ENCODE measurements at places on chromosomes 7 and 10. TPM values are rescaled to one million over a fixed set of nuclear protein-coding genes. Genes with fewer than 3 reads are reported as not detected.

DNA sequence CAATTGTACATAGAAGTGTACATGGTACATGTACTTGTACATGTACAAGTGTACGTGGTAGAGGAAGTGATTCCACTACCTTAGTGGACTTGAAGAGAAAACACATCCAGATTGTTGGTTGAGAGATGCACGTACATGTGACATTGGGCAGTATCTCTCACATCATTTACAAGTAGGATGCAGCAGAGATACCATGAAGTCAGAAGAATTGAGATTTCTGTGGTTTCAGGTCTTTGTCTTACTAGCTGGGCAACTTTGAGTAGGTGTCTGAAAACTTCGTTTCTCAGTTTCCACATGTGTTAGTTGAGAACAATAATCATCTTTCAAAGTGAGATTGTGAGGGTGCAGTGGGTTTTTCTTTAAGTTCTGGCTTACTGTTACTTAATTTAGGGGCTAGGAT is 21.5 kb downstream of the CLDN12 start:
- no peak for DNase-seq

DNA sequence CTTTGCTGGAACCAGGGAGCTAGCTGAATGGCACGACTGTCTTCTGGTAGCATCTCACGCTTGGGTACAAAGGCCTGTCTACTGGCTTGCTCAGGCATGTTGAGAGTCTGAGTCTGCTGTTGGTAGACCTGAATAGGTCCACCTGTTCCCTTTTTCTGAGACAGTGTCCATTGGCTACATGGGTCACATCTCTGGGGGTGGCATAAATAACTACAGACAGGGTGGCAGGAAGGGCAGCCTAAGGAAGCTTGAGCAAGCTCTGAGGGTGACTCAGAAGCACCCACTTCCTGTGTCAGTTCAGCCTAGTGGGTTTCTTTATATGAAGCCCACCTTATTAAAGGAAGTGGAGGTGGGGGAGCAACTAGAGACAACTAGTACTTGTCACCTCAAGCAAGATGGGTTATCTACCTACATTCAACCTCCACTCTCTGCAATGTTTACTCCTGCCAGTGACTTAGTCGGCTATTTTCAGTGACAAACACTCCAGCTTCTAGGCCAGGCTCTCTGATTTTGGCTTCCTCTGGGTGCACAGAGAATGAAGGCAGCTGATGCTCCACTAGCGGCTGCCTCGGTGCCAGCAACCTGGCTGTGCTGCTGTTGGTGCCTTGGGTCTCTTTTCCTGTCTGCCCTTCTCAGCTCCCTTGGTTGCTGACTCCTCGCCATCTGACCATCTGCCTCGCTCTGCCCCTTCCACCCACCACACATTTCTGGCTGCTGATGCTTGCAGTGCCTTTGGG is 5.7 kb upstream of the ZYX start:
- no peak for DNase-seq

RBM17 gene
- polyA plus RNA-seq = 104 TPM

- DNase-seq = no peak
Measured at GRCh38 chr10:111015181-111015580, 61.6 kb upstream of the ADRA2A start.

COL26A1 gene
- polyA plus RNA-seq = 1.5 TPM

RGS10 gene
- polyA plus RNA-seq = 35.7 TPM

GRCh38 chr10:1094112-1095057 is 38.2 kb downstream of the WDR37 start:
- DNase-seq = no peak

DNA sequence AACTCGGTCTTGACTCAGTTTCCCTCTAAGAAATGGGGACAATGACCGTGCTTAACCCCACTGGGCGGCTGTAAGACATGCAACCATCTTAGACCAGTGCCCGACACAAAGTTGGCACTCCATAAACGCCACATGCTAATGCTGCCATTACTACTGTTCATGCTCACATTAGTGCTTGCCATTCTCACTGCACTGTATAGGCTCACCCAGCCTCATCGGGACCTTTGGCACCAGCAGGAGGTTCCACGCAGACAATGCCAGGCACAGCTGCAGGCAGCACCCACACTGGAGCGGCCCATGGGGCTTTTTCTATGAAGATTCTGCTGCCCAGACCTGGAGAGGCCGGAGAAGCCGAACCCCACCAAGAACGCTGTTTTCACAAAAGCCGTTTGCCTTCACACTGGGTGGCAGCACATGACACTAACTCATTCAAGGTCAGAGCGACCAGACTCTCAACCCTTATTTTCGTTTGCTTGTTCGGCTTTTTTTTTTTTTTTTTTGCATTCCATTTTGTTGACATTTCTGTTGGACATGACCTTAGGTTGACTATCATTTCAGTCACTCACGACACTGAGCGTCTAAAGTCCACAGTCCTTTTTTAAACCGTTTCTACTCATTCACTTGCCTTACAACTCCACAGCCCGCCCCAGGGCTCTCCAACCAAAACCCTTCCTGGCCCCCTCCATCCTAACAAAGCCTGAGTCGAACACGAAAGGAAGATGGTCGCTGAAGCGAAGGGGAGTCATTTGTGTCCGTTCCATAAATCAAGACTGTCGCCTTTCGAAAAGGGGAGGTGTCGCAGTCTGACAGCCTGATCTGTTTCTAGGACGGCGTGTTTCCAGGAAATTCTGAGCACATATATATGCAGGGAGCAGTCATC is 124.4 kb upstream of the RNF32 start:
- DNase-seq = no peak

- DNase-seq = no peak
Measured at GRCh38 chr7:72753781-72754180, 74.2 kb downstream of the TYW1B start.

GRCh38 chr7:30787486-30787885 is 16.3 kb downstream of the MINDY4 start:
- DNase-seq = no peak

GRCh38 chr10:33772370-33773252 is 438.1 kb upstream of the NRP1 start:
- no peak for DNase-seq

- no peak for DNase-seq
Measured at GRCh38 chr10:59968705-59969104, 62.3 kb upstream of the CCDC6 start.

CLCN1 gene
- polyA plus RNA-seq = 2.6 TPM

Data from forelimb muscle (tissue), 1 donor.